ENCODE measurements at places on chromosomes 5 and 9.
A peak's percentile ranks its signal among the peaks of the same experiment; 100 is the strongest.

GRCh38 chr5:144451187-144451973 is 280.7 kb downstream of the KCTD16 start:
- no peak for DNase-seq

DNA sequence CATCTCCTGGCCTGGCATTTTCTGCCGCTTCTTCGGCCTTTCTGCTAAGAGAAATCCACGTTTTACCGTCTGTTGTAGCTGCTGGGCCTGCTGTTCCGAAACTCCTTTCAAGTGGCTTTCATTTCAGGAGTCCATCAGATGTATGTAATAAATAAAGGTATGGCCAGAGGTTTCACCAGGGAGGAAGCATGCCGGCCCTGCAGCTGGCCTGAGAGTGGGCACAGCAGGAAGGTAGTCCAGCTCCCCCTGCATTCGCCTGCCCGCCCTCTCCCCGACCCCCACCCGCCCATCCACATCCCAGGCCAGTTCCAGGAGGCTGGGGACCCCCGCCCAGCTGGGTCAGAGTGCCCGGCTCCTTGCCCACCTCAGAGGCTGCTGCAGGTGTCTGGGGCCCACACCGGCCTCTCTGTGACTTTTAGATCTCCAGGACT is 46.4 kb upstream of the EXOC3 start:
- no peak for DNase-seq

DNA sequence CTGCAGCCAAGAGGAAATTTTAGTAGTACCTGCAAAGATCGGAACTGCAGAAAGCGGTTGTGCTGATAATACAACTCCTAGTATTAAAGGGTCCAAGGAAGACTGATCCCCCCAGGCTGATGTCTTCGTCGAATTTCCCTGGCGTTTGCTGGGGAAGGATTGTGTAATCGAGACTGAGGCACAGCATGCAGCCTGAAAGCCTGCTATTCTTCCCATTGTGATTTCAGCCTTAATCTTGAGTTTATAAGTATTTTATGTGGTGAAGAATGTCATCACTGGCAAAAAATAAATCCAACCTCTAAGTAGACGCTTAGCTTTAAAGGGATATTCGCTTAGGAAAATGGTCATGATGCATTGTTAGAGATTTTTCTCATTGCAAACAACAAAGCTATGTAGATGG is 21.3 kb upstream of the LMX1B start:
- DNase-seq: no peak

DNA sequence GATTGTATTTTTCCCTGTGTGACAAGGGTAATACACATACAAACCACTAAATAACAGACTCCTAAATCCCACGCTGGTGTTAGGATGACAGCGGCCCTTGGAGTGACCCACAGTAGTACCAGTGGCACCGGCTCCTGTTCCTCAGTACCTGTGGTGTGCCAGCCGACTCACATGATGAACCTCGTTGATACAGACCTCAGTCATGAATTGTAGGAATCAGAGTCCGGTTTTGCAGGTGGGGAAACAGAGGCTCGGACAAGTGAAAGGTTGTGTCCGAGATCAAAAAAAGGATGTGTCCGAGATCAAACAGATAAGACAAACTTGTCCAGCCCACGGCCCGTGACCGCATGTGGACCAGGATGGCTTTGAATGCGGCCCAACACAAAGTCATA is 78.0 kb downstream of the AMBP start:
- DNase-seq: no peak

- no peak for DNase-seq
These were observed 352.7 kb downstream of the SPOCK1 start for GRCh38 chr5:137146402-137146890.

DNA sequence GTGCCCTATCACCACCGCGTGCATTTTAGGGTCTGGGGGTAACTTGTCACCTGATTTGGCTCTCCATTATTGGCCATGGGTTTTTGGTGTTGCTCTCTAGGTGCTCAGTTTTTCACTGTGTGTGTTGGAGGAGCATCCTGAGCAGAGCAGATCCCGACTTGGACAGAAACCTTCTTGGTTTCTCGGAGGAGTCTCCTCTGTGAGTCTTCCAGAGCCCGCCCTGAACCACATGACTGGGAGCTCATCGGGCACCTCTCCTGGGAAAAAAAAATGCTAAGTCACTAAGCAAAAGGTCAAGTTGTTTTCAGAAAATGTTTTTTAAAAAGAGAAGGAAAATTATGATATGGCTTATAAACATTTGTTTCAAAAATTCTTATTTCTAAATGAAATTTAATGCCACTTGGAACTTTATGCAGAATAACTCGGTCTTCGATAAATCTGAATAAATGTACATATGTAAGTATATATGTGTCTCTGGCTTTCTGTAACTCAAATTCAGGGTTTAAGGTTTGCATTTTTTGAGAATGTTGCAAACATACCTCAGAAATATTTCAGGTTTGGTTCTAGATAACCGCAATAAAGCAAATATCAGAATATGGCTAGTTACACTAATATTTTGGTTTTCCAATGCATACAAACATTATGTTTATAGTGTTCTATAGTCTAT is 255.2 kb downstream of the AUH start:
- DNase-seq: no peak

DNA sequence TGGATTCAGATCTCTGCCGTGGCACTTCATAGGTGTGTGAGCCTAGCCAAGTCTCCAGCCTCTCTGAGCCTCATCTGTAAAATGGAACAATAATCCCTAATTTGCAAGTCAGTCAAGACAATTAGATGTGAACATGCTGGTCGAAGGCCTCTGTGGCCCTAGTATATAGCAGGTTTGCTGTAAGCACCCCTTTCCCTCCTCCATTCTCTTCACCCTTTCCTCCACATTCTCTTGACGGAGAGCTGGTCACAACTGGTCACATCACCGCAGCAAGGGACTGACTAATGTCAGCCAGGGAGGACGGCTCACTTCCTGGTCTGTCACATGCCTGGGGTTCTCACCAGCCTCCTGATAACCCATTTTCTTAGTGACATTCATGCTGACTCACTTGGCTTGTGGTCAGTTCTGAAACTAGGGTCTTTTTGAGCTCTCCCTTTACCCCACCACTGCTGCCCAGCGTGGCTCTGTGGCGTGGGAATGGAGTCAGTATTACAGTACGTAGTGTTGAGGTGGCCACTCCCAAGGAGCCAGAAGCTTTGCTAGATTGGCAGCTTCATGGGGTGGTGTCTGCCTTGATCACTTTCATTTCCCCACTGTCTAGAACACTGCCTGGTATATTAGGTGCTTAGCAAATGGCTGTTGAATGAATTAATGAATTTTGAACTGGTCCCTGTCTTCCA is 47.8 kb downstream of the ERGIC1 start:
- no peak for DNase-seq

GRCh38 chr9:135908754-135909204 is 1.4 kb upstream of the CAMSAP1 start:
- no peak for DNase-seq

DNA sequence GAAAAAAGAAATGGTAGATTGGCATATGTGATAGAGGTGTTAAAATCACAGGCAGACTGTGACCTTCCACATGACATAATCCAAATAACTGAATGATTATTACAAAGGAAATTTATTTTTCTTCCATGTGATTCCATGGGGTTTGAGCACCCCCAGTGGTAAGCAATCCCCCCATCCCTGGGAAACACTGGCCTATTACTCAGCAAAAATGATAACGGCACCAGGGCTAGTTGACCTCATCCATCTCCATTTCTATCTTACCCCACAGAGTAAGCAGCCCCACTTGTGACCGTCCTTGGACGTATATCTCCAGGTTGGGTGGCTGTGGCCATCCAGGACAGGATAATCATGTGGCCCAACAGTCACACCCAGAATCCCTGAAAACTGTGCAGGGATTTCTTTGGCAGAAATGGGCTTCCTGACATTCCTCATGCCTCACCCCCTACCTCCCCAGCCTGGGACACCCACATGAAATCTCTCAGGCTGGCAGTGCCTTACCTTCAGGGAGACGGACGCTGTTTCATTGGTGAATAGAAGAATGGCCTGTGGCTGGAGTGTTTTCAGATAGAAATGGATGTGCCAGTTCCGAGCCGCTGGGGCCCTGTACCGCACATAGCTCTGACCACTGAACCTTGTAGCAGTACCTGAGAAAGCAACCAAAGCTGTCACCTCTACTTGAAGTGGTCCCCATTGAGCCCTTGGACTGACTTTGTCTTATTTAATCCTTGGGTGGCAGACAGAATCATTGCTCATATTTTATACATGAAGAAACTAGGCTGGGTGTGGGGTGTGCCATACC is 69.9 kb downstream of the SLC36A1 start:
- no peak for DNase-seq

GRCh38 chr5:162512935-162513565 is 445.5 kb downstream of the GABRG2 start:
- no peak for DNase-seq

DNA sequence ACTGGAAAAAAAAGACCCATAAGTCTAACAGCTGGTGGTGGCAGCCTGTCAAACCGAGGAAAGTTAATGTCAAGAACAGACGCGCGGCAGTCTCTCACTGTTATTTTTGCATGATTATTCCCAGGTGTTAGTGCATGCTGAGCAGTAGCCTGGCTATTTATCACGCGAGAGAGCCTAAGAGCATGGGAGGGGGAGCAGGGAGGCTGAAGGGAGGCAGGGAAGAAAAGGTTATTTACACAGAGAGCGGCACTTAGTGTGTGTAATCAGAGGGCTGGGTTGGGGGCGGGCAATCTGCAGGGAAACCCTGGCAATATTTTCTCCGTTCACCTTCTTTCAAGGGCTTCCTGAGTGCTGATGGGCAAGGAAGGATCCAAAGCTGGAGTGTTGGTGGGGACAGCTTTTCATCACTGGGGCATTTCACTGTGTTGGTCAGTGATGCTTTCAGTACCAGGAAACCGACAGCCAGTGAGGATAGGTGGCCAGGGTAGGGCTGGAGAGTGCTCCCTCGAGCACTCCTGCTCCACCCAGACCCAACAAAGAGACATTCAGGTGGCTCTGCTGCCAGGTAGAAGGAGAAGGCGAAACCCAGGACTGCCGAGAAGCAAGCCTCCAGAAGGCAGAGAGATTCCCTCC is 39.6 kb downstream of the ZNF608 start:
- DNase-seq: peak; percentile 61

- DNase-seq: peak; percentile 80
These were observed at the start of gene PCDH12 for GRCh38 chr5:141958113-141958512. Gene PCDH12 (minus strand): TSS chr5:141958202. CDS start chr5:141957851, 351 bp downstream.

GRCh38 chr9:91889161-91889911 is 60.7 kb downstream of the ROR2 start:
- no peak for DNase-seq

DNA sequence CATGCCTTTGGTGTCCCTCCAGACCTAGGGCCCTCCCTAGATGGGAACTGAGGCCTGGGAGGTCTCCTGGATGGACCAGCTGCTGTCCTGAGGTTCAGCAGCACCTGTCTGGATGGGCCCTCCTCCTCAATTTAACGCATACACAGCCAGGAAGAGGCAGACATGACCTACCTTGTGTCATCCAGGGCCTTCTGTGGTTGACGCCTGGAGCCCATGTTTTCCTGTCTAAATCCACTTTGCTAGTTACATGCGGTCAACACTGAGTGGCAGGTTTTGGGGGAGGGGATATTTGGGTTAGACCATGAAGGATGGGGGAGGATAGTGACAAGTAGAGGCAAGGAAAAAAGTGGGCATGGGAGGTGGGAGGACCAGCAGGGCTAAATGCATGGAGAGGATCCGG is 3.1 kb upstream of the STC2 start:
- DNase-seq: no peak

DNA sequence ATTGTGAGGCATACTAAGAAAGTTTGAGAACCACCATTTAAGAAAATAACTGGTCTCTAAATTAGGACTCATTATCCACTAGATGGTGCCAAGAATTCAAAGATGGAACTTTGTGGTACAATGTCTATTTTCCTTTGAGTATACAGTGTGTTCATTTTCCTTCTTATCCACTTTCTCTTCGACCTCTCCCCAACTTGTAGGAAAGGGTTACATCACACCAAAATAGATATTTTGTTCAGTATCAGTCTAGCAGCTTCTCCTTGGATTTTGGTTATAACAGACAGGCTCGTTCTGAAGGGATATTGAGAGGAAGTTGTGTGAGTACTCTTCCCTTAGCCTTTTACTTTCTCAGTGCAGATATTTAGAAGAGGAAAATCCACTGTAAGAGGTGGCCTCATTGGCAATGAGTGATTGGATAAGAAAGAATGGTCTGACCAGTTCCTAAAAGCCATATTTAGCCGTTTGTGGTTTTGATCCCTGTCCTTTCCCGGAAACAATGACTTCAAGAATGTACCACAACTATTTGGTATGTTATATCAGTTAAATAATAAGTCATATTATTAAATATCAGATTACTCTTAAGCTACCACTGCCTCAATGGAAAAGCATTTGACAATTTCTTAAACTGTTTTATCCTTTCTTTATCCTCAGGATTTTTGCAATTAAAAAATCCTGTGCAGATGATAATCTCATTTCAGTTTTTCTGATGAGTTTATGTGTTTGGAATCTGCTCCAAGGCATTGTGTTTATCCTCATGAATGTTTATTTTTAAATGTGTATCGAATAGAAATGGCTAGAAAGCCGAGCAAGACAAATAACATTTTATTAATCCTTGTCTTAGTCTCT is 69.0 kb upstream of the GRAMD2B start:
- DNase-seq: no peak

- DNase-seq: no peak
These were observed 801.2 kb downstream of the MAT2B start for GRCh38 chr5:164306662-164307061.

DNA sequence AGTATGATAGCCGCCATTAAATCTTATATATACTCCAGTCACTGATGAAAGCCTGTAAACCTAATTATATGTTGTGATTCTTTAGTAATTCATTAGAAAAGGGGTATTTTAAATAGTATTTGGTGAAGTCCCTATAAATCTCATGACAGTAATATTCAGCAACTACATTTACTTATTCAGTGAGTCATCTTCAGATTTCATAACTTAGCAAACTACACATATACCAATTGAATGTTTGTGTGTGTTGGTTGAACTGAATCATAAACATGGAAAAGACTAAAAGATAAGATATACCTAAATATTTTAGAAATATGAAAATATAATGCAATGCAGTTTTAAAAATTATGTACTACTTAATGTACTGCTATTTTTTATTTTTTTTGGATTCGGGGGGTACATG is 1050.4 kb downstream of the MAT2B start:
- DNase-seq: no peak

DNA sequence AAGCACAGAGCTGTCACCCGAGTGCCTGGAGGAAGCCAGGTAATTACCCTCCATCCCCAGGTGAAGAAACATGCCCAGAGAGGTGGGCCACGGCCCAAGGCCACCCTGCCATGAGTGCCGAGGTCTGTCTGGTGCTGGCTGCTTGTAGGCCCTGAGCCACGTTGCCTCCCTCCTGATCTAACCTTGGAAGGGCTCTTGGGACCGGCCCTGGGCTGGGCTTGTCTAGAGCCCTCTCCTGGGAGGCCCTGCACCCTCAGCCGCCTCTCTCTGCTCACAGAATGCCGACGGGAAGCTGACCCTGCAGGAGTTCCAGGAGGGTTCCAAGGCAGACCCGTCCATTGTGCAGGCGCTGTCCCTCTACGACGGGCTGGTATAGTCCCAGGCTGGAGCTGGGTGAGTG is 39.4 kb upstream of the HMCN2 start:
- no peak for DNase-seq

- DNase-seq: no peak
These were observed 395.2 kb downstream of the KIAA0825 start for GRCh38 chr5:94223235-94223634.
